ENCODE measurements at places on chromosomes 1 and 21.

GRCh38 chr1:241413386-241413785 is 56.4 kb upstream of the RGS7 start:
- DNase-seq = no peak

DNA sequence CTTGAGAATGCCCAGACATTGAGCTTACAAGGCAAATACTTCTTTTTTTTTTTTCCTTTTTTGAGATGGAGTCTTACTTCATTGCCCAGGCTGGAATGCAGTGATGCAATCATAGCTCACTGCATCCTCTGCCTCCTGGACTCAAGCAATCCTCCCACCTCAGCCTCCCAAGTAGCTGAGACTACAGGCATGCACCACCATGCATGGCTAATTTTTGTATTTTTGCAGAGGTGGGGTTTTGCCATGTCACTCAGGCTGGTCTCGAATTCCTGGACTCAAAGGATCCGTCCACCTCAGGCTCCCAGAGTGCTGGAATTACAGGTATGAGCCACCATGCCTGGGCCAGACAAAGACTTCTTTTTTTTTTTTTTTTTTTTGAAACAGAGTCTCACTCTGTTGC is 79.1 kb downstream of the NUP210L start:
- no peak for DNase-seq

DNA sequence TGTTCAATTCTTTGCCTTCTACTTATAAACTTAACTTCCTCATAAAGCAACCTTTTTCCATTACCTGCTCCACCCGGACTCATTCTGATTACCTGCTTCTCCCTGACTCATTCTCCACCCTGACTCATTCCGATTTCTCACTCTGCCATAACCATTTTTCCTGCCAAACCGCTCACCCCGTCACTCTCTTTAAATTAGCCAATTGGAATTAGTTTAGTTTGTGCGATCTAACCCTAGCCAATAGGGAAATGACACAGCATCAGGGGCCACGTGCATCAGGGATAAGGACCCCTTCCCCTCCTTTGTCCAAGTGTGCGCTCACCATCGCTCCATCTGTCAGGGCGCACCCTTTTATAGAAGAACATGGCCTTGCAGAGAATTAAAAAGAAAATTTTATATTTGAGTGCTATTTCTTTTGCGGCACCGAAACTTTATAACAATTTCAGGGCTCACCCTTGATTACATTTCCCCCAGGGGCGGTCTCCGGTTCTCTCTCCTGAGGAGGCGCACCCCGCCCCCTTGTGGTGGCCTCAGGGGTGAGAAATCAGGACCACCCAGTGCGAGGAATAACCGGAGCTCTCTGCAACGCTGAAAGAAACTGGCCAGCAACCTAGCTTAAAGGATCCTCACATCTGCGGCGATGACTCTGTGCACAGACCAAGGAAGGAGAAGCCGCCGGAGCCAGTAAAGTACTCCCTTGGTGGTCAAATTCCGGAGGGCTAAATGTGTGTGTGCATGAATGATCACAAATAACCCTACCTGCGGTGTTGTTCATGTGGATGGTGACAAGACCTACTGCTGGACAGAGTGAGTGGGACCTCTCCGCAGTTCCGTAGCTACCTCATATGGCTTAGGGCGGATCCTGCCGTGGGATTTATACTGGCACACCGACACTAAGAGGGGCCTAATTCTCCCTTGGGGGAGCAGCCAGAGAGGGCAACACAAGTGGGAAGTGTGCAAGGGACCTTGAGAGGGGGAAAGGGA is 30.3 kb upstream of the CBR3 start:
- no peak for DNase-seq

- no peak for DNase-seq
Observed at GRCh38 chr21:31873275-31873695, 465 bp downstream of the HUNK start.

DNA sequence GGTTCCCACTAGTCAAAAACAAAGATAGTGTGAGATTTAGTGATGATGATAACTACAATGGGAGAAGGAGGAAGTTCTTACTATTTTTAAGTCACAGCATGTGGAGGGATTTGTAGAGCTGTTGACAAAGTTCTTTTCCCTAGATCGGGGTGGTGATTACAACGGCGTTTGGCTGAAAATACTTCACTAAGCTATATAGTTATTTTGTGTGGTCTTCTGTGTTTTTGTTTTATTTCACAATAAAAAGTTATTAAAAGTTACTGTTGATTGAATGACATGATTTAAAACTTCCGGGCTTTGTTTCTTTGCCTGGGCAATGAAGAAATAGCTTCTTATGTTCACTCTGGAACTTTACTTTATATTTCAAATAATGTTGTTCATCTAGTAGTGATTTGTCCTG is 47.3 kb upstream of the SSX2IP start:
- no peak for DNase-seq

DNA sequence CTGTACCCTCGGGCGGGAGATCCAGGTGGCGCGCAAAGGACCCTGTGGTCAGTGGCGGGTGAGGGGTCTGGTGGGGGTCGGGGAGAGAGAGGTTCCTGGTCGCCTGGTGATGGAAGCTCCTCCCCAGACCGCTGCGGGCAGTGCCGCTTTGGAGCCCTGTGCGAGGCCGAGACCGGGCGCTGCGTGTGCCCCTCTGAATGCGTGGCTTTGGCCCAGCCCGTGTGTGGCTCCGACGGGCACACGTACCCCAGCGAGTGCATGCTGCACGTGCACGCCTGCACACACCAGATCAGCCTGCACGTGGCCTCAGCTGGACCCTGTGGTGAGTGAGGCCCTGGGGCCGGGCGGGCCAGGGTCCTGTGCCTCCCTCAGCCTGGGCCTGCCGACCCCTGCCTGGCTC is 23.5 kb downstream of the AGRN start:
- DNase-seq = no peak

DNA sequence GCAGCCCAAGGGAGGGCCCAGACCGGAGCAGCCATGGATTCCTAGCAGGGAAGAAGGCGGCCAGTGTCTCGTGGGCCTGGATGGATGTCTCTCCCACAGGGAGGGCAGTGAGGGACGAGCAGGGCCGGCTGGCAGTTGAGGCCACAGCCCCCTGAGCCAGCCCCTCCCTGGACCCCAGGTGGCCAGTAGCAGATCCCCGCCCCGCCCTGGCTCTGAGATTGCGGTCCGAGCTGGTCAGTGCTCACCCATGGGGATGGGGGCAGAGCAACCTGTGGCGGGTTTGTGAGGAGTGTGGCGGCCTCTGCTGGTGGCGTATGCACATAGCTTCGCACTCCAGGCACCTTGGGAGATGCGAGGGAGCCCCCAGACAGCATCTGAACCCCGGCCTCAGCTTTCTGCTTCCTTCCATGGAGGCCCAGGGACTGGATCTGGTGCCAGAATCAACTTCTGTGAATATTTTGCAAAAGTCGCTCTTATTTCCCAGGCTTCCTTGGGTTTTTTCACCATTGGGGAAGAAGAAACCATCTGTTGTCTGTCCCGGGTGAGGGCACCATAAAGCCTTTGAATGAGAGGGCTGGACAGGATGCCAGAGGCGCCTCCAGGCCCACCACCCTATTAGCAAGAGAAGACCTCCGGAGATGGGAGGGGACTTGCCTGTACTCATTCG is 8.4 kb upstream of the KCNN3 start:
- peak; percentile 88 for DNase-seq

- no peak for DNase-seq
Observed at GRCh38 chr1:246815693-246816270, 91.6 kb downstream of the SCCPDH start.

- DNase-seq = no peak
Observed at GRCh38 chr1:116425987-116426386, 52.9 kb downstream of the ATP1A1 start.

GRCh38 chr1:23588749-23589548 is 29.6 kb upstream of the ID3 start:
- DNase-seq = no peak

DNA sequence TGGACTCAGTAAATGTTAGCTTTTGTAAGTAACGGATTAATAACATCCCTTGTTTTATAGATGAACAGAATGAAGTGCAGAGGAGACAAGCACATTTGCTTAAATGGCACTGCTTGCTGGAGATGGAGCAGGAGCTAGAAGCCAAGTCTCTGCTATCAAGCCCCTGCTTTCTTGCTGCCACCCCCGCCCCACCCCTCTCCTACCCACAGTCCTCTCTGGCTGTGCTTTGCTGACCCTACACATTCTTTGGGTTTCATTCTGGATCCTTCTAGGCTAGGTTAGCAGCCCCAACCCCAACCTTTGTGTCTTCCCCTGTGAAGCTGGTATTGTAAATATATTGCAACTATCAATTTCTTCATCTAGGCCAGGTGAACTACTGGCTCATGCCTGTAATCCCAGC is 77.5 kb upstream of the CAPZB start:
- no peak for DNase-seq

DNA sequence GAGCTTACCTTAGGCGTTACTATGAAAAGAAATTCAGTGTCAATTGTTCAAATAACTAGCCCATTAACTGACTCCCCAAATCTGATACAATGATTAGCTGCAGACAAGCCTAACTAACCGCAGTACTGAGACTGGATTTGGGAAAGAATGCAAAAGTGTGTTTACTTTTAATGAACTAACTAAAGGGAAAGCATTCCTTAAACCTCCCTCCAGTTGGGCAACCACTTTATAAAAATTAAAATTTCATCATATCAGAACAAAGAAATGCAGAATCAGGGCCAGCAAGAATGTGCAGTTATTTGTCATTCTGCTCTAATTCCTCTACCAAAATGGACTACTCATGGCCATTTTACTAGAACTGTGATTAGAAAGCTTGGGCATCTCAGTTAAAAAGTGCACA is 11.7 kb upstream of the NR5A2 start:
- no peak for DNase-seq

GRCh38 chr1:184878002-184878401 is 96.3 kb downstream of the NIBAN1 start:
- DNase-seq = no peak

- no peak for DNase-seq
Observed at GRCh38 chr1:167795810-167796740, 74.3 kb downstream of the MPZL1 start.

- no peak for DNase-seq
Observed at GRCh38 chr1:70314706-70315304, 39.7 kb downstream of the ANKRD13C start.

GRCh38 chr1:14165371-14165801 is 433.1 kb upstream of the KAZN start:
- DNase-seq = no peak

DNA sequence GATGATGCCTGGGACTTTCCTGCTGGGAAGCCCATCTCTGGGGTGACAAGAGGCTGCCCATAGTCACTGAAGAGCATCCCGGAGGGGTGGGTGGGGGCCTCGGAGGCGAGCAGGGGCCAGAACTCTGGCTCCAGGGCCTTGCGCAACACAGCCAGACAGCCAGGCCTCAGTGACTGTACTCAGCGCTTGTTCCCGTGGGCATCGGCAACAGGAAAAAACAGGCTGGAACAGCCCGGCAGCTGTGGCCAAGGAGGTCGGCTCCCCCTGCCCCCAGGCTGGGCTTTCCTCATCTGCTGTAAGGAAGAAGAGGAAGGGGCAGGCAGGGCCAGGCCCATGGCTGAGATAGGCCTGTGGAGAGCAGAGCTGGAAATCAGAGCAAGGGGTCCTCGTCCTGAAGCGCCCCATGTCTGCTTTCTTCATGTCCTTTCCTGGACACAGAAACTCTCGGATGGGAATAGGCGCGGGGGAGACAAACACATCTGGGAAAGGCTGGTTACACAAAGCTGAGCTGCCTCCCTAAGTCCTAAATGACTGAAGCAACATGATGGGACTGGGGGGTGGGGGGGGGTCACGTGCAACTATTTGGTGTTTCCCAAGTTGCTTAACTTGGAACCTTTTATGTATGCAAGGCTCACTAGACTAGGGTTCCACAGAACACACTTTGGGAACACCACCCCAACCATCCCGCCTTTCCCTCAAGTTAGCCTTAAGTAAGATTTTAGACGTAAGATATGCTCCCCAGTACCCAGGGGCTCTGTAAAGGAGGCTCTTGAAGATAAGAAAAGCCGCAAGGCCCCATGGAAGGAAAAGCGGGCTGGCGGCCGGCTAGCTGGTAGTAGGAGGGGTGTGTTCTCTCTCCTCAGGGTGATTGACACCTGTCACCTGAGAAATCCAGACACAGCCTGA is 30.7 kb downstream of the HSPG2 start:
- DNase-seq = peak; percentile 87

- no peak for DNase-seq
Observed at GRCh38 chr1:157852476-157852875, 10.9 kb upstream of the CD5L start.

DNA sequence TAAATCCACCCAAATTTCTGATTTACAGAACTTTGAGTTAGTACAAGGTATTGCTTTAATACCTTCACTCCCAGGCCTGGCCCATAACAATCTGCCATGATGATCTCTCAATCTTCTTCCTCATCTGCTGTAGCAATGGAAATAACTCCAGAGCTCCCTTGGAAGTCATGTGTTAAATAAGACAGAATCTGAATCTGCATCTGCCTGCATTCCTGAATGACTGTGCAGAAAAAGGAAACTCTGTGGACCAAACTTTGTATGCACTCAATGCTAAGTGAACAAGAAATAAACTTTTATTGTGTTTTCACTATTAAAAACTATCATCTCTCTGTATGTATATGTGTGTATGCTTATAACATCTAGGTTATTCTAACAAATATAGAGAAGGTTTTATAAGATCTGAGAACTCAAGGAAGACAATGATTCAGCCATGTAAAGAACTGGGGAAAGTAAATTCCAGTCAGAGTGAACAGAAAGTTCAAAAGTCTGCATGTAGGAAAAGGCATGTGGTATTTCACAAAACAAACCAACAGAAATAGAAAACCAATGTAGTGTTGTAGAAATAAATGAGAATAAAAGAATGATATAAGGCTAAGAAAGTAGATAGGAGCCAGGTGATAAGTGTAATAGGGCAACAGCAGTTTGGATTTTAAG is 390.2 kb downstream of the USH2A start:
- DNase-seq = no peak

GRCh38 chr1:84122780-84123382 is 21.2 kb upstream of the PRKACB start:
- no peak for DNase-seq

DNA sequence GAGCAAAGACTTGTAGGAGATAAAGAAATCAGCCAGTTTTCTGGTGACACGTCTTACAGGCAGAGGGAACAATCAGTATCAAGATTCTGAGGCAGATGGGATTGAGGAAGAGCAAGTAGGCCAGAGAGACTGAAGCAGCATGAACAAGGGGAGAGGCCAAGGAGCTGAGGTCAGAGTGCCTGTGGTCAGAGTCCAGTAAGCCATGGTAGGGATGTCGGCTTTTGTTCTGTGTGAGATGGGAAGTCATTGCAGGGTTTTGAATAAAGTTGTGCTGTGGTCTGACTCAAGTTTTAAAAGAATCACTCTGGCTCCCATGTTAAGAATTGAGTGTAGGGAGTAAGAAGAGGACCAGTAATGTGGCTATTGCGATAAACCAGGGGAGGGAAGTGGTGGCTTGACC is 85.9 kb upstream of the IVNS1ABP start:
- DNase-seq = no peak

GRCh38 chr21:42582787-42583476 is 69.3 kb downstream of the SLC37A1 start:
- DNase-seq = peak; percentile 39

- DNase-seq = no peak
Observed at GRCh38 chr1:208604295-208604694, 360.1 kb upstream of the PLXNA2 start.

- DNase-seq = no peak
Observed at GRCh38 chr1:5940723-5941407, 51.4 kb downstream of the NPHP4 start.

GRCh38 chr1:20829531-20829930 is 42.4 kb upstream of the HP1BP3 start:
- no peak for DNase-seq

- DNase-seq = peak; percentile 10
Observed at GRCh38 chr1:204224655-204225054, 10.9 kb upstream of the GOLT1A start.

GRCh38 chr1:42153624-42154023 is 414 bp downstream of the GUCA2B start:
- no peak for DNase-seq

Data from cardiac septum (tissue), 1 donor.